ENCODE measurements at places on chromosomes 5 and 9. TPM values are rescaled to one million over a fixed set of nuclear protein-coding genes. Genes with fewer than 3 reads are reported as not detected.

The LHX2 gene
- total RNA-seq = 0.19 TPM

The SIT1 gene
- not detected for total RNA-seq

The LCN9 gene
- 0.30 TPM for total RNA-seq

The SPATA31C1 gene
- 1.4 TPM for total RNA-seq

The IL13 gene
- not detected for total RNA-seq

The PCAT7 gene
- total RNA-seq = 8.6 TPM

The IL7R gene
- total RNA-seq = 0.11 TPM

The PDE8B gene
- total RNA-seq = 1.1 TPM

The BTNL9 gene
- not detected for total RNA-seq

The PRRX2 gene
- total RNA-seq = 0.68 TPM

The DDX4 gene
- total RNA-seq = not detected

The SLC46A2 gene
- not detected for total RNA-seq

The RLN2 gene
- 0.77 TPM for total RNA-seq

The SLCO6A1 gene
- total RNA-seq = 4.4 TPM

The CDC20B gene
- not detected for total RNA-seq

The QRFP gene
- total RNA-seq = not detected

The BARX1 gene
- total RNA-seq = not detected

The ZNF169 gene
- 5.9 TPM for total RNA-seq

The F2R gene
- total RNA-seq = 42.4 TPM

The F12 gene
- total RNA-seq = 2.3 TPM

The EIF4EBP3 gene
- total RNA-seq = 10.3 TPM

The FAM53C gene
- 64.9 TPM for total RNA-seq

The RNF130 gene
- total RNA-seq = 116 TPM

The LIX1 gene
- total RNA-seq = 19.7 TPM

The OMD gene
- total RNA-seq = not detected

The SEMA5A gene
- 31.9 TPM for total RNA-seq

The CAPSL gene
- not detected for total RNA-seq

The PLAC8L1 gene
- 1.8 TPM for total RNA-seq

The DMRT3 gene
- total RNA-seq = not detected

The PCDHGA12 gene
- 1.5 TPM for total RNA-seq

The ADGRV1 gene
- total RNA-seq = 43.4 TPM

Measured in neural crest cell (in vitro differentiated cells).